ENCODE measurements at places on chromosomes 11 and 22.

GRCh38 chr11:12785901-12786300 is 111.7 kb downstream of the TEAD1 start:
- no peak for DNase-seq

GRCh38 chr11:62137881-62138629 is 14.2 kb downstream of the INCENP start:
- no peak for DNase-seq

- no peak for DNase-seq
Measured at GRCh38 chr11:84103096-84103495, 816.9 kb upstream of the CCDC90B start.

GRCh38 chr22:24593836-24594568 is 1.1 kb upstream of the LRRC75B start:
- no peak for DNase-seq

- DNase-seq: no peak
Measured at GRCh38 chr11:125910226-125910849, 6.0 kb downstream of the DDX25 start.

- no peak for DNase-seq
Measured at GRCh38 chr11:102453921-102454320, 1.4 kb upstream of the TMEM123 start.

- DNase-seq: no peak
Measured at GRCh38 chr22:45600790-45601730, 70.6 kb upstream of the ATXN10 start.

DNA sequence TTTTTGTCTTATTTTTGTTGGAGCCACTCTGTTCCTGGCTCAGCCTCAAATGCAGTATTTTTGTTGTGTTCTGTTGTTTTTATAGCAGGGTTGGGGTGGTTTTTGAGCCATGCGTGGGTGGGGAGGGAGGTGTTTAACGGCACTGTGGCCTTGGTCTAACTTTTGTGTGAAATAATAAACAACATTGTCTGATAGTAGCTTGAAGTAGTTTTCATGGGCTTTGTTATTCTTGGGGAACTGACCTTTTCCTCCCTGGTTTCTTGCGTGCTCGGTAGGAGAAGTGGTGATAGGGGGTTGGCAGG is 6.0 kb upstream of the MCM5 start:
- no peak for DNase-seq

DNA sequence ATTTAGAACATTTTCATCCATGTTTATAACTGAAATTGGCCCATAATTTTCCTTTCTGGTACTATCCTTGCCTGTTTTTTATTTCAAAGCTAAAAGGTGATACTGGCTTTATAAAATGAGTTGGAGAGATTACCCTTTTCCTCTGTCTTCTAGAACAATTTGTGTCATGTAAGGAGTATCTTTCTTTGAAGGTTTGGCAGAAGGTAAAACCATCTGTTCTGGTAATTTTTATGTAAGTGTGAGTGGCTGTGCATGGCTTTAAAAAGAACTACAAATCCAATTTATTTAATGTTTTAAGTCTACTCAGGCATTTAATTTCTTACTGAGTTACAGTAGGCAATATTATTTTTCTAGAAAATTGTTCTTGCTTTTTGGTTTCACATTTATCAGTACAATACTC is 7.7 kb upstream of the MRGPRD start:
- no peak for DNase-seq

DNA sequence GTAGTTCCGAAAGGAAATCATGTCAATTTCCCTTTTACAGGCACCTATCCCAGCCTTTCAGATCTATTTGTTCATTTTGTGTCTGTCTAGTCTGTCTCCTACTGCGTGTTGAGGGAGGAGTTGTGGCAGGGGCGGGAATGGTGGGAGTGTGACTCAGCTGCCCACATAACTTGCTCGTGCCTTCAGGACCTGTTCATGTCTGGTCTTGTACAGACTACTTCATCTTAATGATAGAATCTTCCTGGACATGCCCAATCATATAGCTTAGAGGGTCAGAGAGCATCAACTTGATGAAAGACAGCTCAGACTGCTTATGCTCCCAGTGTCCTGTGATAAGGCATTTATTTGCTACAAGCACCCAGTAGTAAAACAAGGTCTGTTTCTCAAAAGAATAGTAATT is 61.0 kb upstream of the BIRC3 start:
- DNase-seq: no peak

- no peak for DNase-seq
Measured at GRCh38 chr11:81380395-81380794, 1353.3 kb downstream of the FAM181B start.

DNA sequence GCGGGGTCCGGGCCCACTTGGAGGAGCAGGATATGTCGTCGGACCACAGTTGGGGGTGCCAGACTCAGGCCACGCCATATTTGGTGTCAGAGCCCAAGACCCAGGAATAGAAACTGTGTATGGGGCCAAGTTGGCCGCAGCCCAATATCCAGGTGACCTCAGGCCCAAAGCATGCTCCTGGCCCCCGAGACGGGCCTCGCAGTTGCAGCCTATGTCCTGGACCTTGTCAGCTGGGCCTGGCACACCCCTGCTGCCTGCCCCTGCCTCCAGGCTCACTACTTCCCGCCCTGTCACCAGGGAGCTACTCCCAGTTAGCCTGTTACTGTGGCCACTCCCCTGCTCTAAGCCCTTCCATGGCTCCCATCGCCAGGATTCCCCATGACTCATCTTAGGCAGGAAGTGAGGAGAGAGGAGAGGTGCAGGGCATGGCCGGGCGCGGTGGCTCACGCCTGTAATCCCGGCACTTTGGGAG is 23.1 kb downstream of the A4GALT start:
- DNase-seq: no peak

DNA sequence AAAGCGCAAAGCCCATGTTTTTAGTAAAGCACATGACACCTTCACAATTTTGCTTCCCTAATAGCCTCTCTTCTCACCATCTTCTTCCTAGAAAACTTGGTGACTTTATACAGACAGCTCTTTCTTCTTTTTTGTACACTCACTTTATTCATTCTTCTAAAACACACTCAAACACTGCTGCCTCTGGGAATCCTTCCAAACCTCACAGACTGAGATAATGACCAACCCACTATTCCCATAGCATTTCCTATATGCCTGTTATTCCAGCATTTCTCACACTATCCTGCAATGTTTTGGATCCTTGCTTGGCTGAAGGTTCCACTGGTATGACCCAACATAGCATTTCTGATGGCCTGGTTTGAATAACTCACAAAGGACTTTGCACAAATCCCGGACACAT is 442.1 kb upstream of the CCDC90B start:
- DNase-seq: no peak

GRCh38 chr11:69813839-69814238 is 5.4 kb downstream of the FGF3 start:
- DNase-seq: no peak

DNA sequence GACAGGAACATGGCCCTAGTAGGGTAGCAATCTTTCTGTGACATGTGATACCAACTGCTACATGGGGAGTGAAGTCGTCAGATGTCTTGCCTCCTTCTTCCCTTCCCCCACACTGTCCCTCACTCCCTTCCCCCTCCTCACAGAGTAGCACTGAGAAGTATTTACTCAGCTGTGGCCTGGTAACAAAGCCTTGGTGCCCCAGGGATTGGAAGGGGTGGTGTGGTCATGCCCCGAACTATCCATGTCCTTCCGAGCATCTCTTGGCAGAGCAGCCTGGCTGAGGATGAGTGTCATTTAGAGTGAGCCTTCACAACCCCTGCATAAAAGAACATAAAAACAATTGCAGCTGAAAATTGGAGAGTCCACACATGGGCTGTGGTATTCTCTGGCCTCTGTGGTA is 46.1 kb downstream of the ARFGAP2 start:
- DNase-seq: no peak

DNA sequence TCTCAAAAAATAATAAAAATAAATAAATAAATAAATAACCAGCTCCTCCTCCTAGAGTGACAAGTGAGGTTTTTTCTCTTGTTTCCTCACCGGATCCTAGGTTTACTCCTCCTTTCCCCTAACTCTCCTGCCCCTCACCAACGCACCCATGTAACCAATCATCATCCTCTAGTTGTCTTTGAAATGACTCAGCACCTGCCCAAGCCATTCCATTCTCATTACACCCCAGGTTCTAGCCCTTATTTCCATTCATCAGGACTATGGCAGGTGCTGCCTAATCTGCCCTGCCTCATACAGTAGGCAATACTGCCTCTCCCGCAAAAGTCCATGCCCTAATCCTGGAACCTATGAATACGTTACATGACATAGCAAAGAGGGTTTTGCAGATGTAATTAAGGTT is 60.4 kb downstream of the BUD13 start:
- no peak for DNase-seq

DNA sequence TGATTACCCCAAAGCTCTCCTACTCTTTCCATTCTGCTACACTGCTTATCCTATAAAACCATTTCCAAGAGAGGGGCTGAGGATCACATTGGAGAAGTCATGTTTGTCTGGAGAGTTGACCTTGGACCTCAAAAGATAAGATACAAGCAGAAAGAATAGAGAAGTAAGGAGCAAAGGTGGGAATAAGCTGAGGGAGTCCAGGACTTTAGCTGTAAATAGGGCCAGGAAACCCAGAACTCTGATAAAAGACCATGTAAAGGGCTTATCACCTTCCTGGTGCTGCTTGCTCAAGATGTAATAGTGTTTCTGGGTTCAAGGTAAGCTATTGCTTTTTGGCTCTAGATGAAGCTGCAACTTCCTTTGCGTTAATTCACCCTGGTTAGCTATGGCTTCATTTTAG is 32.8 kb upstream of the CCDC90B start:
- no peak for DNase-seq

DNA sequence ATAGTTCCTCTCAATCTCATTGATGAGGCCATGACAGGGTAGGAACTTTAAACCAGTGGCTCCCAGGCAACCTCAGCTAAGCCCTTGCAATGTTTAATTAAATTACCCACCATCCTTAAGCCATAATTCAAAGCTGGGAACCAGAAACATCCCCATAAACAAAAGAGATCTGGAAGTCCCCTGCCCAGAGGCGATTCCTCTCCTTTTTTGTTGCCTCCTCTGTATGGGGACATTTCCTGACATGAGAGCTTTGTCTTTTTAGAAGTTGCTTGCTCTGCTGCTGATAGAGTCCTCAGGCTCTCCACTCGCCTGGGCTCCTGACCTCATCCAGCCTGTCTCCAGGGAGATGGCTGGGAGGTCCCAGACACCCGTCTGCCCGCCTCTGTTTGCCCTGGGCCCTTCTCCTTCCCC is 3.2 kb downstream of the DTX4 start:
- DNase-seq: no peak

GRCh38 chr22:38289583-38290082 is 16.8 kb upstream of the TMEM184B start:
- no peak for DNase-seq

GRCh38 chr22:48778308-48779195 is 1049.1 kb downstream of the BRD1 start:
- DNase-seq: no peak

- DNase-seq: no peak
Measured at GRCh38 chr11:20611892-20612291, 12.5 kb downstream of the SLC6A5 start.

- DNase-seq: no peak
Measured at GRCh38 chr11:74860743-74861142, 88.1 kb downstream of the XRRA1 start.

DNA sequence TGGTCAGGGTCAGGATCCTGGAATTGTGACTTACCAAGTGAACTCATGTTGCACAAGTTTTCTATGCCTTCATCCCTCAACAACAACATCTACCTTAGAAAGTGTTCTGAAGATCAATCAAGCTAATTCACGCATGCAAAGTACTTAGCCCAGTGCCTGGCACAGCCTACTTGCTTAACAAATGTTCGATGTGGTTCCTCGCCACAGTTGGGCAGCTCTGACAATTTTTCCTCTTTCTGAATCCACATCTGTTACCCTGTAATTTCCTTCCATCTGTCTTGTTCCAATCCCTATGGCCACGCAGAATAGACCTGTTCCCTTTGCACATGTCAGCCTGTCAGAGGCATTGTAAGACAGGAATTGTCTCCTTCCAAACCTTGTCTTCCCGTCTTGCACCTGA is 1415.2 kb downstream of the TBC1D22A start:
- DNase-seq: no peak

- peak; percentile 64 for DNase-seq
Measured at GRCh38 chr11:67382276-67383136, 9.1 kb upstream of the CLCF1 start.

All from stimulated activated CD8-positive, alpha-beta memory T cell treated with anti-CD3 and anti-CD28 coated beads, Interleukin-4, amount 100 ng/mL, for 1 hour (primary cell).